ENCODE measurements at places on chromosomes 7 and 10.

GRCh38 chr7:128874140-128875031 is 11.7 kb downstream of the ATP6V1F start:
- DNase-seq, result no peak

GRCh38 chr10:78177491-78178185 is 144.0 kb downstream of the RPS24 start:
- no peak for DNase-seq

DNA sequence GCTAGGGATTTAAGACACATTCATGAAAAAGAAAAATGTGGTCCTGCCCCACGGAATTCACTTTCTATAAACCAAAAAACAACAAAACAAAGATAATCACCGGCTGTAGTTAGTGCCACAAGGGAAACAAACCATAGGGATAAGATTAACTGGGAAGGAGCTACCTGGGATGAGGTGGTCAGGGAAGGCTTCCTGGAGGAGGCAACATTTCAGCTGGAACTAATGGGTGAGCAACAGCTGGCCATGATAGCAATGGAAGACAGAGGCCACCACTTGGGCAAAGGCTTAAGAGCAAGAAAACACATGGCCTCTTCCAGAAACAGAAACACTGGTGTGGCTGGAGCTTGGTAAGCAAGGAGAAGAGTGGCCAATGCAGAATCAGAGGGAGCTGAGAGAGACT is 38.4 kb upstream of the ENO4 start:
- DNase-seq, result no peak

- DNase-seq, result no peak
Observed at GRCh38 chr10:29849126-29849833, 210.1 kb downstream of the JCAD start.

GRCh38 chr10:74827045-74827441 is 643 bp downstream of the KAT6B start:
- no peak for DNase-seq

DNA sequence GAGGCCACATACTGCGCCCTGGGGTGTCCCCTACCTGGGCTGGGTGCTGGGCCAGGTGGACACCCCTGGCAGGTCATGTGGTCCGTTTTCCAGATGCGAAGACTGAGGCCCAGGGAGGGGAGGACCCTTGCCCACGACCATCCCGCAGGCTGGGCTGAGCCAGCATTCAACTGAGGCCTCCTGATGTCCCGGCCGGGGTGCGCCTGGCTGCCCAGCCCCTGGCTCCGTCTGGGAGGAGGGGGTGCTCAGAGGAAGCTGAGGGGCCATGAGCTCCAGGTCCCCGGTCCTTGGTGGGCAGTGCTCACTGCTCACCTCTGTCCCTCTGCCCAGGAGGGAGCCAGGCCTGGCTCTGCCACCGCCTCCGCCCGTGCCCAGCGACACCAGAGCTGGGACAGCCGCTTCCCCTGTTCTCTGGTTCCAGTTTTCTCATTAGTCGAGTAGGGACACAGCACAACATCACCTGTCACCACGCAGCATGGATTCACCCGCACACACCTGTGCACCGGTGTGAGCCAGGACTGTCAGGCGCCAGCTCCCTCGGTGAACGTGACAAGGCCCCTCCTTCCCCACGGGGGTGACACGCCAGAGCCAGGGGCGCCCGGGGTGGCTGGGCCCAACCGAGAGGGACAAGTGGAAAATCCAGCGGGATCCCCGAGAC is 139.7 kb downstream of the ELFN1 start:
- DNase-seq, result no peak

- no peak for DNase-seq
Observed at GRCh38 chr7:130903358-130903974, 169.5 kb upstream of the KLF14 start.

GRCh38 chr7:145092766-145093165 is 256.9 kb upstream of the TPK1 start:
- no peak for DNase-seq

DNA sequence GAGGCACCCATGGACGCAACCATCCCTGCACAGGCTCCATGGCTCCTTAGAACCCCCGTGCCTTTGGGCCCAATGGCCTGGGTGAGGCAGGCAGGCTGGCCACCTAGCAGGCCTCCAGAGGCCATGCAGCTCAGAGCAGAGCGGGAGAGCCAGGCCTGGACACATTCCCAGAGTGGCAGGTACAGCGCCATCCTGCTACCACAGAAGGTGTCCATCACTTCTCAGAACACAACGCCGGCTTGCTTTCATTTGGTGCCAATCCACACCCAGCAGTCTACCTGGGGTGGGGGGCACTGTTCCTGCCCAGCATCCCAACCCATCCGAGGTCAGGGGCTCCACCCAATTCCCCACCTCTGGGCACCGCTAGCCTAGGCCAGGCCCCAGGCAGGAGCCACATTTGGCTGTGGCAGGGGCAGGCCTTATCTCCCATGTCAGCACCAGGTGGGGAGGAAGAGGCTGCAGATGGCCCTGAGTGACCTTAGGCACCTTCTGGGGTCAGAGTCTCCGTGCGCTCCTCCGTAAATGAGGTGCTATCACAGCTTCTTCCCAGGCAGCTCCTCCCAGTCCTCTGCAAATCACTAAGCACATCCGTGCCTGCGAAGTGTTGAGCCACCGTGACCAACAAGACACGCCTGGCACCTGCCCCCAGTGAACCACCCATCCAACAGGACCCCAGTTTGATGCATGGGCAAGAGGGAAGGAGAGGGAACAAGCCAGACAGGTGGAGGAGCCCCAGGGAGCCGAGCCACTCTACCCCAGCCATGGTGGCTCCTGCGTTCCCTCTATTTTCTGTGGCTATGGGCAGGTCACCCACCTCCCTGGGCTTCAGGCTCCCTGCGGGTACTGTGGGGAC is 14.2 kb downstream of the KCNH2 start:
- DNase-seq, result no peak

GRCh38 chr7:17184805-17185689 is 113.4 kb upstream of the AHR start:
- no peak for DNase-seq

GRCh38 chr7:16803125-16803524 is 1.7 kb downstream of the AGR2 start:
- no peak for DNase-seq

GRCh38 chr7:1030444-1031070 is 13.8 kb upstream of the GPR146 start:
- DNase-seq, result no peak

DNA sequence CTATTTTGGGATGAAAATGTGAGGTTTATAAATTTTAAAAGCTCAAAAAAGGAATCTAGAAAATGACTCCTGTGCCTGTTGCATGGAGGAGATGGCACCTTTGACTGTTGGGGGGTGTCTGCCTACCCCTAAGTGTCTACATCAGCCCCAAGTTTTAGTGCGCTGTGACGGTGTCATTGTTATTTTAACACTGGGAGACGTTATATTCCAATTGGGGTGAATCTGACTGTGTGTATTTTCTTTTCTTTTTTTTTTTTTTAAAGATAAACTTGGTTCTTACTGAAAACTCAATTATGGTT is 517 bp downstream of the SRGN start:
- no peak for DNase-seq

DNA sequence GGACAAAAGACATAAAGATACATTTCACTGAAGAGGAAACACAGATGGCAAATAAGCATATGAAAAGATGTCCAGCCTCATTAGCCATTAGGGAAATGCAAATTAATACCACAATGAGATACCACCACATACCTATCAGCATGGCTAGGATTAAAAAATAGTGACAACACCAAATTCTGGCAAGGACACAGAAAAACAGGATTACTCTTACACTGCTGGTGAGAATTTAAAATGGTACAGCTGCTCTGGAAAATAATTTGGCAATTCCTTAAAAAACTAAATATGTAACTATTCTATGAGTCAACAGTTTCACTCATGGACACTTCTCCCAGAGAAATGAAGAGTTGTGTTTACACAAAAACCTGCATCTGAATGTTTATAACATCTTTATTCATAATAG is 121.1 kb downstream of the C10orf90 start:
- DNase-seq, result no peak

DNA sequence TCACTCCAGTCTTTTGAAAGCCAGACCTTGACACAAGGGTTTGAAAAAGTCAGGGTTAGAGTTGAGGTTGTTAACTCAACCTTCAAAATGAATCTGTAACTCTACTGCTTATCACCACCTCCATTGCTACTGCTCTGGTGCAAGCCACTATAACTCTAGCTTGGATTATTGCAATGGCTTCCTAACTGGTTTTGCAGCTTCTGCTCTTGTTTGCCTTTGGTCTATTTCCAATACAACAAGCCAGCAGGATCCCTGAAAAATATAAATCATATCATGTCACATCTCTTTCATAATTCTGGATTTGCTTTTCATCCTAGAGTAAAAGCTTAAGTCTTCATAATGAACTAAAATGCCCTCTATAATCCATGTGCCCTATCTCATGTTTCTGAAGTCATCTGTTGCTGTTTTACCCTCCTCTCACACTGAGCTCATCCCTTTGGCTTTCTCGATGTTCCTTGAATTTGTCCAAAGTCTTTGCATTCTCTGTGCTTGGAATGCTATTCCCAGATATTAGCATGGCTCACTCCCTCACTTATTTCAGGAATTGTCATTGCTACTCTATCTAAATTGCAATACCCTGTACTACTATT is 10.9 kb downstream of the TAS2R60 start:
- DNase-seq, result no peak

- no peak for DNase-seq
Observed at GRCh38 chr10:33914746-33915145, 580.3 kb upstream of the NRP1 start.

- no peak for DNase-seq
Observed at GRCh38 chr10:22265839-22266537, 48.2 kb upstream of the EBLN1 start.

DNA sequence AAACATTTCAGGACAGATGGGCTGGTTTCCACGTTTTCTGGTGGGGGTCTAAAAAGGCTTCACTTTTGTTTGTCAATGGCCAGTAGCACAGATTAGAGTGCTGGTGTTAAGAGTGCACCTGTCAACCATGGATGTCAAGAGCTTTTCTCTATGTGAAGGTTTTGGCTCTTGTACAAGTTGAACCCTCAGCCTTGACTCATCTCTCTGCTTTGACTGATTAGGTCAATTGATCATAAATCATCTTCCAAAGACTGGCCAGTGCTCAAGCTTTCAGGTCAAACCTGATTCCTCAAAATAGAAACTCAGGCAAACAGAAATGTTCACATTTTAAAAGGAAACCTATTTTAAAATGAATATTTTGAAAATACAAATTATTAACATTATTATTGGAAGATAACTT is 59.6 kb upstream of the SP4 start:
- no peak for DNase-seq

GRCh38 chr7:43303740-43304241 is 191.3 kb downstream of the HECW1 start:
- no peak for DNase-seq

GRCh38 chr10:113993489-113993991 is 50.1 kb upstream of the ADRB1 start:
- DNase-seq, result no peak

- no peak for DNase-seq
Observed at GRCh38 chr7:42690794-42691639, 220.9 kb downstream of the C7orf25 start.

DNA sequence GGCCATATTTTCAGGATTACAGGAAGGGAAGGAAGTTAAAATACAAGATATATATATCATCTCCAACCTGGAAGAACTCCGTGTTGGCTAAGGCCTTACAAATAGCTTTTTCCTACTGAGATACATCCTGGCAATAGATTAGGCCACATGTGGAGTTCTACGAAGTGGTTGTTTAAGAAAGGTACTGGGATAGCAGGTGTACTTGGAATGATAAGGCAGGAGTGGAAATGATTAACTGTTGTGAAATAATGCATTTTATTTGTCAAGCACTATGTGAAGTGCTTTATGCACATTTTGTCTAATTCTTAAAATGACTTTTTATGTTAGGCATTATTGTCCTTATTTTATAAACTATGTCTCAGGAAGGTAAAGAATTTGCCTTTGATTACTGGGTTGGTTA is 18.9 kb upstream of the SMIM30 start:
- DNase-seq, result no peak

- no peak for DNase-seq
Observed at GRCh38 chr10:38027986-38028385, 17.5 kb downstream of the ZNF33A start.

GRCh38 chr7:13198036-13198435 is 510.6 kb downstream of the ARL4A start:
- DNase-seq, result no peak

- DNase-seq, result no peak
Observed at GRCh38 chr10:1227510-1228402, 171.6 kb downstream of the WDR37 start.

GRCh38 chr7:110442381-110442837 is 648.5 kb upstream of the LRRN3 start:
- no peak for DNase-seq

- no peak for DNase-seq
Observed at GRCh38 chr10:12934777-12935176, 66.7 kb downstream of the CCDC3 start.
